ENCODE measurements at places on chromosomes 11 and 22.

DNA sequence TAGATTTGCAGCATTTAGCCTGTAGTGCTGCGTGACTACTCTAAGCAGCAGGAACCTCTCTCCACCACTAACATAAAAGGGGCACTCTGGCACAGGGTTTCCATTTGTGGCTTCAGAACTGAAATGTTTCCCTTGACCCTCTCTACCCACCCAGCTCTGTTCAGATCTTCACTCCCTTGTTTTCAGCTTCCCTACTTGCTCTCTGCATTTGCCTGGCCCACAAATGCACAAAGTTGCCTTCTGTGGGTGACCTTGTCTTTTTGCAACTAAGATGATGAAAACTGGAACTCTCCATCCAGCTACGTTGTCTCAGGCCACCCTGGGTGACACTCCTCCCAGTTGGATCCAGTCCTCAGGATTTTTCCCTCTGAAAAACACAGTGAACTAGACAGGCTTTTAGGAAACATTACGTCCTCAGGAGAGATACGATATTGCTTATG is 19.8 kb upstream of the PSMA1 start:
- DNase-seq = no peak

- DNase-seq = no peak
Measured at GRCh38 chr11:84292006-84292405, 1005.8 kb upstream of the CCDC90B start.

- no peak for DNase-seq
Measured at GRCh38 chr11:22566293-22566692, 59.3 kb downstream of the FANCF start.

- DNase-seq = no peak
Measured at GRCh38 chr22:27919942-27920755, 1.1 kb upstream of the PITPNB start.

DNA sequence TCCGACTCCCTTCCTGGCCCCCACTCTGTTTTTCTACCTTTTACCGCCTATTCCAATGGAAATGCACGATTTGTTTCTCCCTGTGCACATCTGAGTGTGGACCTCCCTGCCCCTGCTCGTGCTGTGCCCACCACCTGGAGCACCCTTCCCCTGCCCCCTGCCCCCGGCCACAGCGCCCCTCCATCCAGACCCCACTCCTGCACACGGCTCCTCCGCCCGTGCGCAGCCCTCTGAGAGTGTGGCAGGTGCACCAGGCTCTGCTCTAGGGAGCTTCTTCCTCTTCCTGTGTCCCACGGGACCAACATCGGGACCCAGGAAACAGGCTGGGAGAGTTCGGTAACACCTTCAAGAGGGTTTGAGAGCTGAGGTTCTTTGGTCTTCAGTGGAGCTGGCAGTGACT is 62.9 kb downstream of the LRP5 start:
- no peak for DNase-seq

DNA sequence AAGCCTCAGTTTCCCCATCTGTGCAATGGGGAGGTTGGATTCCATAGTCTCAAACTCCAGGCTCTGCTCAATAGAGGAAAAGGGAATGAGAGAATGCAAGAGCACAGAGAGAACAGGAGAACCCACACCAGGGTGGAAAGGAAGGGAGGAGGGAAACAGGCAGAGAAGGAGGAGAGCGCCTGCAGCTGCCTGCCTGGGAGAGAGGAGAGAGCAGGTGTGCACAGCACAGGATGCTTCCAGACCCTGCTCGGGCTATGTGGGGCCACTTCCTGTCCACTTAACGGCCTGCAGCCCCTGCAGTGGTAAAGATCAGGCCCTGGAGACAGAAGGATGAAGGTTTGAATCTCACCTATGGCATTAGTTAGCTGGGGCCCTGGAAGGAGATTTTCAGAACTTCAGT is 12.3 kb downstream of the LRRC32 start:
- DNase-seq = no peak

DNA sequence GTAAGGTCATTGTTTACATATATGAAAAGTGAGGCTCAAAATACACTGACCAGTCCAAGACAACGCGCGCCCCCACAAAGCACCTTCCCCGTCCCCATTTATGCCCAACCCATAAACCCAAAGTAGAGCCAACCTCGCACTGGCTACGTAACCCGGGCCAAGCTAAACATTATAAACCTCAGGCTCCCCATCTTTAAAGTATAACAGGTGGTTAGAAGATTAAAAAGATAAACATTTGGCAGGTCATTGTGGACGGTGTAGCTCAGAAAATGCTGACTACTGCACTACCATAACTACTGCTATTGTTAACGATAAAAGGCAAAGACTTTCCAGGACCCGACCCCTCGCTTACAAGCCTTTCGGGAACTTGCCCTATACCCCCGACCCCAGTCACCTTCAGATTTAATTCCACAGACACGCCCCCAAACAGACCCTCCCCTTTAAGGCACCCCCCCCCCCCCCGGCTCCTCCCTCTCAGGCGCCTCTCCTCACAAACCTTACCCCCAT is 470 bp downstream of the NUMA1 start:
- DNase-seq = no peak

DNA sequence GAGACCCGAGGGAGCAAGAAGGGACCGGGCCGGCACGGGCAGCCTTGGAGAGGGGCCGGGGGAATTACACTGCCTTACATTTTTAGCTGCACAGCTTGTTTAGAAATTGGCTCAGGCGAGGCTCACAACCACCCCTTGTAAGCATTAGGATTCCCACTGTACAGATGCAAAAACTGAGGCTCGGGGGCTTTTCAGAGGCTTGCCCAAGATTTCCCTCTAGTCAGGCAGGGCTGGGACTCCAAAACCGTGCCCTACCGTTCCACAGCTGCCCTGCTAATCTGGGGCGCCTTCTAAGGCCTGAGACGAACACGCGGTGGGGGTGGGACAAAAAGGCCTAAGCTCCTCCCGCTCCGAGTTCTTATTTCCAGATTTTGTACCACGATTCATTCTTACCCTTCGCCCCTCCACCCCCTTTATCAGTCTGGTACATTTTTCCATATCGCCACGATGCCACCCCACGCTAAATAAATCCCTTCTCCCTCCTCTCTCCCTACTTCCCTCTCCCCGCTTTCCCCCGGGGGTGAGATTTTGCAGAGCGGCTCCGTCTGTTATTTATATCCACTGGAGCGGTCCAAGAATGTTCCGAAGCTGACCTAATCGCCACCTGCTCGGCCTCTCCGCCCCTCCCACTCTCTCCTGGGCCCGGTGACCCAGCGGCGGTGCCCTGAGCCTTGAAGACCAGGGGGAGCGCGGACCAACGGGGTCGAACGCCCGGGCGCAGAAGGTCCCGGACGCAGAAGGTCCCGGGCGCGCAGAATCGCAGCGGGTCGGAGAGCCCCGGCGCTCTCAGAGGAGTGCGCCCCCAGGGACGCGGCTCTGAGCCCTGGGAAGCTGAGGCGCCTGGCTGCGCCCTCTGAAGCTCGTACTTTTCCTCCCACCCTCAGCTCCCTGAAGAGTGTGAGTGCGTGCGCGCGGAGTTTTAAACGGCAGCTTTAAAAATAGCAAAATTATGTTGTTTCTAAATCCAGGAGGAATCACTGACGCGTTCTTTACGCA is 764 bp upstream of the PACSIN3 start:
- peak; percentile 88 for DNase-seq

GRCh38 chr11:33634291-33634834 is 66.3 kb downstream of the C11orf91 start:
- no peak for DNase-seq

GRCh38 chr11:116422556-116422955 is 350.2 kb downstream of the BUD13 start:
- DNase-seq = no peak

DNA sequence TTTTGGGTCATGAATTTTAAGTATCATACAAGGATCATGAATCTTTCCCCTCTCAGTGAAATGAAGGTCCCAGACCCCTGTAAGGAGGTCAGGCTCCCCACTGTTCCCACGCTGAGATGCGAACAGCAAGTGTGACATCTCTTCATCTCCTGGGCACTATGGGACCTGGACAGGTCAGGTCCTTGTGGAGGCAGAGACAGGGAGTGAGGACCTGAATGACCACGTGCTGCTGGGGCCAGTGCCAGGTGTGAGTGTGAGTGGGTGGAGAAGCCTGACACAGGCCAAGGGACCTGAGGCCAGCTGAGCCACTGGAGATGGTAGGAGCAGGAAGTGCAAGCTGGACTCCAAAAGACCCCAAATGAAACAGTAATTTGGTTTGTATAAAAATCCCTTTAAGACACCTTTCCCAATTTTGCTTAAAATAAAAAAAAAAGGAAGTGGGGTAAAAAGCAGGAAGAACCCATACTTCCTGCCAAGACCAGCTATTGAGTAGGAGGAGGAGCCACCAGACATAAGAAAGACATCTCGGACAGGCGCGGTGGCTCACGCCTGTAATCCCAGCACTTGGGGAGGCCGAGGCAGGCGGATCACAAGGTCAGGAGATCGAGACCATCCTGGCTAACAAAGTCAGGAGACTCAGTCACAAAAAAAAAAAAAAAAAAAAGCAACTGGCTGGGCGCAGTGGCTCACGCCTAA is 35.4 kb upstream of the SERPIND1 start:
- DNase-seq = no peak

DNA sequence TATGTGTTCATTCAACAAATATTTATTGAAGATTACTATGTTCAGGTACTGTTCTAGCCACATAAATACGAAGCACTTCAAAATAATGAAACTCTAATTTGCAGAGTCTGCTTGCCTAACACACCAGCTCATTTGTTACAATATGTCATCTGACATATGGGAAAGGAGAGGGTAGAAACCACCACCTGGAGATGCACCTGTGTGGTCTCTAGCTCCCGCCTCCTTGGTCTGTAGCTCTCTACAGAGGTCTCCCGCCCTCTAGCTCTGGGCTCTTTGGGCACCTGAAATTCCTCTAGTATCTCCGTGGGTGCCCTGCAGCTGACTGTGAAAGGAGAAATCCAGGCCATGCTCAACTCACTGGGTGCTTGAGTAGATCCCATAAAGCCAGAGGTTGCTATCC is 51.4 kb upstream of the DBX1 start:
- DNase-seq = no peak

DNA sequence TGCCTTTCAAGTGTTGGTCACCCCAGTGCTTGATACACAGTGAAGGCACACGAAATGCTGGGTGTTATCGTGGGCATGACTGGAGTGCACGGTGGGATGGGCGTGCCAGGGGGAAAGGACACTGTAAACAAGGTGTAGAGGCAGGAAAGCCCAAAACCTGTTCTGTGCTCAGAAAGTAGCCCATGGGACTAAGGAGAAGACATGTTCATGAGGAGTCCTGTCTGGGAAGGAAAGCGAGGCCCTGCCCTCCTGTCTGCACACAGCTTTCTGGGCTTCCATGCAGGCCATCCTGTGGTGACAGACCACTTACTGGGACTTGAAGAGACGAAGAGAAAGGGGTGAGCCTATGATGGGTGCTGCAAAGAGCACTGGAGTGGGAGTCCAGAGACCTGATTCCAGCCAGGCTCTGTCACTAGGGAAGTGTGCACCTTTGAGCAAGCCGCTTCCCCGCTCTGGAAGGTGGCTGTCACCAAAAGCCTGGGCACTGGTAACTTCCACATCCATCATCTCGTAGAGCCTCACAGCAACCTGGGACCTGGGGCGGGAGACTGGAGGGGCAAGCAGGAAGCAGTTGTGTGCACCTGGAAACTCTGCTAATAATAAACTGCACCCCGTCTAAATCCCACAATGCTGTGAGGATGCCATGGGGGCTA is 846 bp upstream of the POU2F3 start:
- DNase-seq = no peak

GRCh38 chr11:19355601-19356000 is 114.9 kb upstream of the E2F8 start:
- no peak for DNase-seq

GRCh38 chr11:472816-473215 is 22.7 kb downstream of the PTDSS2 start:
- DNase-seq = no peak

GRCh38 chr22:30204742-30205111 is 41.8 kb downstream of the LIF start:
- no peak for DNase-seq

DNA sequence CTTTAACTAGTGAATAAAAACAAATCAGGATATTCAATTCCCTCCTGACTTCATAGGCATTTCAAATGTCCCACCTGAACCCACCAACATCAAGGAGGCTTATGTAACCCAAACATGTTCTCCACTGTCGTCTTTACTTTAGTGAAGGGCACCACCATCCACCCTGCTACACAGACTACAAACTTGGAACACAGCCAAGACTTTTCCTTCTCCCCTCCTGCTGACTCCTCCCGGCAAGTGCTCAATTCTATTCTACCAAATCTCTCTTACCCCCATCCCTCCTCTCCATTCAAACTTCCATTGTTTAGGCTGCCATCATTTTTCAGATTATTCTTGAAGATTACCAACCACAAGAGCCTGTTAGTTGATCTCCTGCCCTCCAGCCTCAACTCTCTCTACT is 24.3 kb downstream of the SAAL1 start:
- DNase-seq = no peak

DNA sequence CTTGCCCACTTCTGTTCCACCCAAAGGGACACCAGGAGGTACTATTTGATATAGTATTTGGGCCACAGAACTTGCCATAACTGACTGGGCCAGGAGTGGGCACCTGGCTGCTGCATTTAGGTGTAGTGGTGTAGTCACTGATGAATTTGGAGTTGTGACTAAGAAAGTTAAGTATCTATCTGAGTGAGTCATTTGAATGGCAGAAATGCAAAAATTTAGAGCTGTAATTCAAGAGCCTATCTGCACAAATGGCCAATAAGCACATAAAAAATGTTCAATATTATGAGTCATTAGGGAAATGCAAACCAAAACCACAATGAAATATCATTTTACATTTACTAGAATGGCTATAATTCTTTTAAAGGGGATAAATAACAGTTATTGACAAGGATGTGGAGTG is 14.7 kb downstream of the GLYATL2 start:
- no peak for DNase-seq

GRCh38 chr11:7677071-7677470 is 3.8 kb upstream of the CYB5R2 start:
- no peak for DNase-seq

- DNase-seq = no peak
Measured at GRCh38 chr11:118894192-118894591, 10.5 kb downstream of the CXCR5 start.

DNA sequence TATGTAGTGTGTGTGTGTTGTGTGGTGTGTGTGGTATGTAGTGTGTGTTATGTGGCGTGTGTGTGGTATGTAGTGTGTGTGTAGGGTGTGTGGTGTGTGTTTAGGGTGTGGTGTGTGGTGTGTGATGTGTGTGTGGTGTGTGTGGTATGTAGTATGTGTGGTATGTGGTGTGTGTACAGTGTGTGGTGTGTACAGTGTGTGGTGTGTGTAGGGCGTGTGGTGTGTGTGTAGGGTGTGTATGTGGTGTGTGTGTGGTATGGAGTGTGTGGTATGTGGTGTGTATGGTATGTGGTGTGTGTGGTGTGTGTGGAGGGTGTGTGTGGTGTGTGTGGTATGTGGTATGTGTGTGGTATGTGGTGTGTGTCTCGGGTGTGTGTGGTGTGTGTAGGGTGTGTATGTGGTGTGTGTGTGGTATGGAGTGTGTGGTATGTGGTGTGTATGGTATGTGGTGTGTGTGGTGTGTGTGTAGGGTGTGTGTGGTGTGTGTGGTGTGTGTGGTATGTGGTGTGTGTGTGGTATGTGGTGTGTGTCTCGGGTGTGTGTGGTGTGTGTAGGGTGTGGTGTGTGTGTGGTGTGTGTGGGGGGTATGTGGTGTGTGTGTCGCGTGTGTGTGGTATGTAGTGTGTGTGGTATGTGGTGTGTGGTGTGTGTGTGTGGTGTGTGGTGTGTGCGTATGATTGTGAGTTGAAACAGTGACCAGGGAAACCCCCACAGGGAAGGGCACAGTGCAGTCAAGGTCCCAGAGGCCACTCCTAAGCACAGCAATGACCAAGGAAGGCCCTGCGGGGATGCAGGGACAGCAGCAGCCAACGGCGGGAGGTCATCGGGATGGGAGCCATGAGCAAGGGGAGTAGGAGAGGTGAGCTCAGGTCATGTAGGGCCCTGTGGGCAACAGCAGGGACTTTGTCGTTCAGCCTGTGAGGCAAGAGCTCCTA is 2.9 kb upstream of the PPP6R2 start:
- no peak for DNase-seq
